ENCODE measurements at places on chromosomes 5 and 9.

GRCh38 chr5:39100851-39101396 lies 26.7 kb upstream of the RICTOR start:
- peak; percentile 50 for DNase-seq

GRCh38 chr5:36915653-36916052 lies 39.1 kb downstream of the NIPBL start:
- no peak for DNase-seq

DNA sequence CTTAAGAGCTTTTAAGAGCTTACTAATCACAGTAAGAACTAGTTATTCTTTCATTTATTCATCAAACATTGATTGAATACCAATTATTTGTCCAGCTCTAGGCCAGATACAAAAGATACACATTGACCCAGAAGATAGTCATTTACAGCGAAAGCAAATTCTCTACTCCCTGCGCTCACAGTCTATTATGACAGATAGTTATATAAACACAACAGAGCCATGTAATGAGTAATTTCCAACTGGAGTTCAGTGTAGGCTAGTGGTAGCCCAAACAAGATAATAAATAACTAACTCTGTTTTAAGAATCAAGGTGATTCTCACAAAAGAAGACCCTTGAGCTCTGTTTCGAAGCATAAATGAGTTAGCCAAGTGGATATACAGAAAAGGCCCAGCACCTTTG lies 397.8 kb upstream of the TLE4 start:
- DNase-seq: no peak

DNA sequence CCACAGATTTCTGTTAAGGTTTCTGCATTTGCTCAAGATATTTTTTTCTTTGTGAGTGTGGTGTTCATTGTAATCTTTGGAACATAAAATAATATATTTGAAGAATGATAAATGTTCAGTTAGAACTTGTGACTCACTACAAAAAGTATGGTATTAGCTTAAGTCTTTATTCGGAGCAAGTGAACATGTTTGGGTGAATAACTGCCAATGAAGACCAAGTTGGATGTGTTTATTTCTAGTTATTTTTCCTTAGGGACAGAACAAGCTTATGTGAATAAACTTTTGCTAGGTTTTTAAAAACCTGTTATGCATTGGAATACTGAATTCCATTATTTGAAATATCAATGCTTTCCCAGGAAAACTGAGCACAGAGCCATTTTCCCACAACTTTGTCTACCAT lies 418.6 kb downstream of the SLCO4C1 start:
- DNase-seq: no peak

GRCh38 chr9:129038109-129038852 lies 1.9 kb downstream of the MIGA2 start:
- no peak for DNase-seq

GRCh38 chr5:168262042-168262743 lies 29.3 kb upstream of the WWC1 start:
- DNase-seq: no peak

DNA sequence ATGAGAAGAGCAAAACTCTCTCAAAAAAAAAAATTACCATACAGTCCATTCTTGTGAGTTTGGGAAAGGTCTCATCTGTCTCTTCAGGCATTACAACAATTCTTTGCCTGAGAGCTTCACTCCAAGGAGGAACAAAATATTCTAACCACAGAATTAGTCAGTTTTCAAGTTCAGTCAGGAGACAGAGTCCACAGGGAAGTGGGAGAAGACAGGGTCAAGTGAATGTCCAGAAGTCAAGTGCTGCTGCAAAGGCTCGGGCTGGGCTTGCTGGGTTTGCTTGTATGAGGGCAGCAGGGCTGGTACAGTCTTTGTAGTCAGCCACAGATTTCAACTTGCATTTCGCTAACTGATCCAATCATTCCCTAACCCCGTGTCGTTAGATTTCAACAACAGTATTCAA lies 17.6 kb upstream of the HEXB start:
- DNase-seq: peak; percentile 89

DNA sequence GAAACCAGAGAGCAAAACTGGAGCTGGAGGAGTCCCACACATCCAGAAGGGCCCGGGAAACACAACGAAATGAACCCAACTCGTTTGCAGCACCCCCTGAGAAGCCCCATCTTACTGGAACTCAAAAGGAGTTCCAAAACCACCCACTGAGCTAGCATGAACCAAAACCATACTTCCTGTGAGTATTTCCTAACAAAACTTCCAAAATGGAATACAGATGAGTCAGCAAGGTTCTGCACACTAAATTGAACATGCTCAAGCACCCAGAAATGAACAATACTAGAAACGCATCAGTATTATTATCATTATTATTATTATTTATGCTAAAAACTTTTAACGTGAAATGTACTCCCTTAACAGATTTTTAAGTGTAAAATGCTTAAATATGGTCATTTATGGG lies 8.0 kb upstream of the SPOCK1 start:
- DNase-seq: no peak

DNA sequence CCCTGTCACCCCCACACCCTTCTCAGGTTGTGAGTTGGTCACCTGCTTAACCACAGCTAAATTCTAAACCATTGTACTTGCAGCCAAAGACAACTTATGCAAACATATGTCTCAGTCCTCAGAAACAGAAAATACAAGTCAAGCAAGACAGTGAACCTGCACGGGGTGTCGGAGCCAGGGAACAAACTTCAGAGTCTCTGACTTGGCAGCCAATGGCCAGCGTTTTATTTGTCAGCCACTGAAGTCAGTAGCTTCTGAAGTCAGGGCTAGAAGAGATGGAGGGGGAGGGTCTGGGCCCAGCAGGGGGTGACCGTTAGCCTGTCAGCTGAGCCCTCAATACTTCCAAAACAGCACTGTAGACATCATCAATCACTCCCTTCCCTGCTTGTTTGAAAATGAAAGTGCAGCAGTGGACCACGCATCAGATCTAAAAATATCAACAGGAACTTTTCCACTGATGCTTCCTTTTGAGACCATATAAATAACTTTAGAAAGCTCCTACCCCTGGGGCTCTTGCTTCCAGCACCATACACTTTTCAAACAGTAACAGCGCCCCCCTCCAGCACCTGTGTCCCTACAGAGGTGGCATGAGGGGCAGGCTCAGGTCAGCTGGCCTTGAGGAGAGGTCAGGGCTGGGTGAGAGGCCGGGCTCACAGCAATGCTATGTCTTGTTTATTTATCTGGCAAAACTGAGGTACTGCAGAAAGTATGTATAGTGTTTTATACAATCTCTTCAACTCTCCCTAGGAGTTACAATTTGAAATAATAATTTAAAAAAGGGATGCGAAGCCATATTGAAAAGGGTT lies 142.5 kb downstream of the ACER2 start:
- DNase-seq: no peak

All from suppressor macrophage (primary cell).